ENCODE measurements at places on chromosomes 3 and 15.
A peak's percentile ranks its signal among the peaks of the same experiment; 100 is the strongest.

DNA sequence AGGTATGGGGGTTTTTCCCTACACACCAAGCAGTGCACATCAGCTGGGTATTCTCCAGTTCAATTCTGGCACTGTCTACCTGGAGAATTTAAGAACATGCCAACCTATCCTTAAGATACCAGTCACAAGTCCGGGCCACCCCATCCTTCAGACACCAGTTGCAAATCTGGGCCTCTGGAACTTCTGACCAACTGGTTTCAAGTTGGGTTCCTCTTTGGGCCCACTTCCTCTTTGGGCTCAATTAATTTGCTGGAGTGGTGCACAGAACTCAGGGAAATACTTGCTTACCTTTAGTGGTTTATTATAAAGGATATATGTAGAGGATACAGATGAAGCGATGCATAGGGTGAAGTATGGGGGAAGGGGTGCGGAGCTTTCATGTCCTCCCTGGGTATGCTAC is 25.3 kb downstream of the GLCE start:
- no peak for DNase-seq

DNA sequence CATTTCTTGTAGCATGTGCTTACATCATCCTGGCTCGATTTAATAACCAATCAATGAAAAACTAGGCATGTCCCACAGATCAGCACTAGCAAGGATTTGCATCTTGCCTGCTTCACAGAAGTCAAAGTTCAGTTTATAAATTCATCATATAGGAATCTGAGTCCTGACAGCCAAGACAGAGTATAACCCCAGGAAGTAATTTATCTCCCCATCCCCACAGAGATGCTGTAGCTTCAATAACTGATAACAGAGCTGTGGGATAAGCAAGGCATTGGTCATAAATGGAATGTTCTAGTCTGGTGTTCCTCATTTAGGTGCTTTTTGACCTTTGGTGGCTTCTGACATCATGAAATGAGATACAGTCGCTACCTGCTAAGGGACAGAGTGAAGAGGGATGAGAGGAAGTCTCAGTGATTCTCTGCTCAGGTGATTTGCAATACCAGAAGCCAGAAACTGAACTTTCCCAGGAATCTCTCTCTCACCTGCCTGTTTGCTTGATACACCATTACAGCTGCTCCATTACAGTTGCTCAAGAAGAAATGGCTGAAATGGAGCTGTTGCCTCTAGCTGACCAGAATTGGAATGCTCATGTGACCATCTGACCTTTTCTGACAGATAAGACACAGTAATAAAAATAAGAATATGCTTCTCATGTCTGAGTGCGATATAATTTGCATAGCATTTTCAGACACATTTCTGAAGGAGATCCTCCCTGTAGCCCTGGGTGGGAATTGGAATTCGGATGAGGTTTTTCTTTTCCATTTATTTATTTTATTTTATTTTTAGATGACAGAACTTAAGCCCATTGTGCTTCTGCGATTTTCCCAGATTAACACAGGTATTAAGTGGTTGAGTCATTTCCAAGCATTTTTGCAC is 217.1 kb upstream of the KCNMB2 start:
- DNase-seq, result no peak

DNA sequence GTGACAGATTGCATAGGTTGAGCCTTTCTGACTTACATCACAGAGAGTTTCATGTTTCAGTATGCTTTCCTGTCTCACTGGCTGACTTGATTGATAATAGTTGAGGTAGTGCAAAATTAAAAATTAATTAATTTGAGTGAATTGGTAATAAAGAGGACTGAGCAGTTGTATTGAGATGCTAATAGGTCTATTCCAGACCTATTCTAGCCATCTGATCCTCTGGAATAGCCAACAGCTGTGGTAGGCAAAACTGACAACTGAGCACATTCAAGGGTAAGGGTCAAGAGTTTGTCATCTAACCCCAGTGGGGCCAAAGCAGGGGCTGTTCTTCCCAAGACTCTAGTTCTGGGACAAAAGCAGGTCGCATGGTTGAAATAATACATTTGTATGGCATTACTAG is 132.4 kb downstream of the EPHA3 start:
- DNase-seq, result no peak

GRCh38 chr3:160919942-160920341 is 163.9 kb downstream of the PPM1L start:
- no peak for DNase-seq

GRCh38 chr15:64574301-64575017 is 114.1 kb downstream of the ZNF609 start:
- DNase-seq, result no peak

DNA sequence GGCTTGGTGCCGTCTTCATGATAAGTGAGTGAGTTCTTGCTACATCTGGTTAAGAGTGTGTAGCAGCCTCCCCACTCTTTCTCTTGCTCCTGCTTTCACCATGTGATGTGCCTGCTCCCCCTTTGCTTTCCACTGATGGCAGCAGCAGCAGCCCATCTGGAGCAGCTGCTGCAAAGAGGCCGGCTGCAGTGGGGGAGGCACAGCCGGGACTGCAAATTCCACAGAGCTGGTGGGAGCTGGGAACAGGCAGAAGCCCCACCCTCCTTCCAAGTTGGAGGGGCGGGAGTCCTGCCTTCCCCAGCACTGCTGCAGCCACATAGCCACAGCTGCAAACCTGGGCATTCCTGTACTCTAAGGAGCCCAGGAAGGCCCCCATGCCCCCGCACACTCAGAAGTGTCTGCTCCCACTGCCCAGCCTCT is 62.8 kb upstream of the IMPG2 start:
- no peak for DNase-seq

DNA sequence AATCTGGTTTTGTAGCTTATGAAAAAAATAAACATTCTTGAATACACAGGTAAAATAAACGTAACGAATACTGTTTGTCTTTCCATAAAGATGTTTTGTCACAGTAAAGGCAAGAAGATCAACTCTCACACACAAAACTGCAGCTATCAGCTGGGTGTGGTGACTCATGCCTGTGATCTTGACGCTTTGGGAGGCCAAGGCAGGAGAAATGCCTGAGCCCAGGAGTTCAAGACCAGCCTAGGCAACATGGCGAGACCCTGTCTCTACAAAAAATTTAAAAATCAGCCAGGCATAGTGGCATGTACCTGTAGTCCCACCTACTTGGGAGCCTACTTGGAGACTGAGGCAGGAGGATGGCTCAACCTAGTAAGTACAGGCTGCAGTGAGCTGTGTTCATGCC is 39.6 kb downstream of the CBLB start:
- DNase-seq, result no peak

- no peak for DNase-seq
Observed at GRCh38 chr15:48603123-48603500, 42.4 kb downstream of the FBN1 start.

DNA sequence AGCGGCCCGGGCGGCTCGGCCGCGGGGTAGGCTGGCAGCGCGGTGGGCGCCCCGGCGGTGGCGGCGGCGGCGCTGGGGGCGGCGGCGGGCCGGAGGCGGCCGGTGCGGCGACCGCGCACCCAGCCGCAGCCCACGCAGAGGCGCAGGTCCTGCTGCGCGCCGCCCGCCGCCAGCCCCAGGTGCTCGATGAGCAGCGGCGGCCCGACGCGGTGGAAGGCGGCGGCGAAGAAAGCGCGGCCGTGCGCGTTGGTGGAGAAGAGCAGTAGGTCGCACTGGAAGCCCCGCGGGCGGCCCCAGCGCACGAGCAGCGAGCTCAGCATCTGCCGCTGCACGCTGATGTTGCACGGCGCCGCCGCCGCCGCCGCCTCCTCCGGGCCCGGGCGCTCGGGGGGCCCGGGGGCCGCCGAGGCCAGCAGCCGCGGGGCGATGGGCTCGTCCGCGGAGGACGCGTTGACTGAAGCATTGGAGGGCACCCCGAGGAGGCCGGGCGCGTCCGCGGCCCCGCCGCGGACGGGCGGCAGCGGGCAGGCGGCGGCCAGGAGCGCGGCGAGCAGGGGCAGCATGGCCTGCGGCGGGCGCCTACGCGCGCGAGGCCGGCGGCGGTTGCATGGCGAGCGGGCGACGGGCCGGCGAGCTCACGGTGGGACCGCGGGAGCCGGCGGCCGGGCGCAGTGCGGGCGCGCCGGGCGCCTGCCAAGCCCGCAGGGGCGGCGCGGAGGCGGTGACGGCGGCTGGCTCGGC is 452 bp downstream of the TMEM158 start:
- DNase-seq, result peak; percentile 54

DNA sequence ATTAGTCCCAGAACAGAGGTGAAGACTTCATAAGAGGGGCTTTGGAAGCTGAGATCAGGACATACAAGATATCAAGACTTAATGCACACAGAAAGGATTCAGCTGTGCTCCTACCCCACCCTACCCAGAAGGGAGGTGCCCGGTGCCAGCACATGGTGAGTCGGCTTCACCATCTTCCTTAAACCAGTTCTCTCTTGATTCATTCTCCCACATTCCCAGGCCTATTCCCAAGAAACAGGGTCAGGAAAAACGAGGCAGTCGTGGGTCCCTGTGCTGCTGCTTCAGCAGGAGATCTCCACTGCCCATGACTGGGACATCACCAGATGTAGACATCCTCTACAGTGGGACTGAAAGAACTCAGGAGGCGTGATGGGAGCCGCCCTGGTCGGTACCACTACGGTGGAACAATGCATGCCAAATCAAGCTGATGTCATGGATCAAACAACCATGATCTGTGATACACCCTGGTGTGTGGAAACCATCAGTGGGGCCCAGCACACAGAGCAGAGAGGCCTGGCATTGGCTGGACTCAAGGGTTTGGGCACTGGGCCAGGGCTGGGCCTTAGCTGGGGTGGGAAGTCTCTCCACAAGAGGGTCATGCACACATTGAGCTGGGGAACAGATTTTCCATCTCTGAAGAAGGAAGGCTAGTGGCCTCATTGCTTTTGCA is 41.9 kb downstream of the CCDC12 start:
- DNase-seq, result peak; percentile 84

DNA sequence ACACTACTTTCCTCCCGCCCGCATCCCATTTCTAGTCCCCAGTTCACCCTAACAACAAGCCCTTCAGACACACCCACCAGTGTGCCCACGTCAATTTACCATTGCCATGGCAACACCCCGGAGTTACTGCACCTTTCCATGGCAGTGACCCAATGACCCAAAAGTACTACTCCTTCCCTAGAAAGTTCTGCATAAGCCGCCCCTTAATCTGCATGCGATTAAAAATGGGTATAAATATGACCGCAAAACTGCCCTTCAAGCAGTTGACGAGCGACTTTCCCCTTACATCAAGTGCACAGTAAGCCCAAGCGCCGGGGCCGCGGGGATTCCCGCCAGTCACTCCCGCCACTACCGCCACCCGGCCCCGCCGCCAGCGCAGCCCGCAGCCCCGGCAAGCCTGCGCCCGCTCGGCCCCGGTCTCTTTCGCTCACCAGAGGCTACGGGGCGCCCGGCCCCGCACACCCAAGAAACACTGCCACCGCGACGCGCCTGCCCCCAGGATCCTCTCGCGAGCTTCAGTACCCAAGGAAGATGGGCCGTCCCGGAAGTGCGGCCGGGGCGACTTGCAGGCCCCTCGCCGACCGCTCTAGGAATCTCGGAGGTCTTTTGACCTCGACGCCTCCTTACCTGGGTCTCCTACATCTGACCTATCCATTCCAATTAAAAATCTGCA is 27.2 kb upstream of the ZNF502 start:
- DNase-seq, result peak; percentile 87

DNA sequence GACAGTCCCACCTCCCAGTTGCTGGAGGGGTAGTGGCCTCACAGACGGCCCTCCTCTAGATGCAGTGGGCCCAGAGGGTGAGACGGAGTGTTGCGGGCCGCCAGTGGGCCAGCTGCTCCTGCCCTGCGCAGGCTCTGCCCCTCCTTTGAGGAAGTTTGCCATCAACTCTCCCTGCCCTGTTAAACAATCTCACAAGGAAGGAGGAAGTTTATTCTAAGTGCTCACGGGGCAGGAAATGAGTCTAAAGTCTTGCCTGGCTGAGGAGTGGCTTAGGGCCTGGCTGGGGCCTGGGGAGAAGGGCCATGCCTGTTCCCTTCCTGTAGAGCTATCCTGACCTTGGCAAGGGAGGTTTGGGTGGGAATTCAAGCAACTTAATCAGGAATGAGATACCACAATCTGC is at the start of gene FAM3D:
Gene FAM3D (minus strand): TSS at position 92 of the 400 bp plus-strand sequence. CDS start 11,211 bp downstream, outside the sequence.
- no peak for DNase-seq

Measured in left ventricle myocardium superior (tissue), 1 donor.